ENCODE measurements at places on chromosomes 3 and 15.
A peak's percentile ranks its signal among the peaks of the same experiment; 100 is the strongest.

- DNase-seq, result peak; percentile 82
Measured at GRCh38 chr3:48661501-48662144, 1.1 kb downstream of the CELSR3 start.

DNA sequence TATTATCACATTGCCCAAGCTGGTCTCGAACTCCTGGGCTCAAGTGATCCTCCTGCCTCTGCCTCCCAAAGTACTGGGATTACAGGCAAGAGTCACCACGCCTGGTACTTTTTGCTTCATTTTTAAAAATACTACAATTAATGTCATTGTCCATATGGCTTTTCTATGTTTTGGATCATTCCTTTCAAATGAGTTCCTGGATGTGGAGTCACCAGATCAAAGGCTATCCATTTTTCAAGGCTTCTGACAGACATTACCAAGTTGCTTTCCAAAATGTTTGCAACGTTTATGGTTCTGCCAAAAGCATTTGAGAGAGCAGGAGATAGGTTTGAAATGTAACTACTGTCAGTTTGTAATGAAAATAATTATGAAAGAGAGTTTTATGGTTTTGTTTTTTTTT lies 34.2 kb upstream of the BCL2L10 start:
- no peak for DNase-seq

- no peak for DNase-seq
Measured at GRCh38 chr3:152309031-152309430, 40.3 kb downstream of the MBNL1 start.

GRCh38 chr3:156273111-156273694 lies 152.8 kb downstream of the KCNAB1 start:
- DNase-seq, result no peak

DNA sequence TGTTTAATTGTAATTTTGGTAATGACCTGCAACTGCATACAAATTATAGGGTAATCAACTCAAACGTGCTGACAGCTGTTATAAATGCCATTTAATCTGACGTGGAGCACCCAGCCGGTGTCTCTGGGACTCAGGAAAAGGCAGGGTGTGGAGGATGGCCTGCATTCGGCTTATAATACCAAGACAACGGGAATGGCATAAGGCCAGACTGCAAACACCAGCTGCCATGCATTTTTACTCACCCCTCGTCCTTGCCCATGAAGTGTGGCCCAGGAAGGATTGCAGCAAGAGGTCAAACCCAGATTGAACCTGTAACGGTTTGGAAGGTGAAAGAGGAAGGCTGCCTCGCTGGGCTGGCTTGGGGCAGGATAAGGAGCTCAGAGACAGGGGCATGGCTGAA lies 96.4 kb downstream of the WNT7A start:
- no peak for DNase-seq
